ENCODE measurements at places on chromosomes 7 and 10.
A peak's percentile ranks its signal among the peaks of the same experiment; 100 is the strongest.

GRCh38 chr10:26770069-26770468, 72.6 kb downstream of the PDSS1 start:
- DNase-seq = peak; percentile 30

DNA sequence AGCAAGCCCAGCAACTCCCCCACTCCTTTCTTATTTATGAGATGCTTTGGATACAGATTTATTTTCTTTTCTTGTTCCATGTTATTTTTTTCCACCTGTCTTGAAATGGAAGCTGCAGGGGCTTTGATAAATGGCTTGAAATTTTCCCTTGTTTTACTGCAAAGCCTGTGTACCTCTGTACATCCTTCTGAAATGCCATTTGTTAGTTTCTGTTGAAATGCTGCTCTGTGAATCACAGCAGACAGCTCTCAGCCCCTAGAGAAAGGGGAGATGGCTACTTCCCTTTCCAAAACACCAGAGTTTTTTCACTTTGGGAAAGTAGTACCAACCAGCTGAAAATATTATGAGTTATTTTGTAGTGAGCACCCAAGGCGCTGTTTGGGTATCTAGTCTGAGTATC, 304.2 kb downstream of the ELMO1 start:
- no peak for DNase-seq

- no peak for DNase-seq
Observed at GRCh38 chr10:96619120-96619519, 32.3 kb upstream of the TM9SF3 start.

DNA sequence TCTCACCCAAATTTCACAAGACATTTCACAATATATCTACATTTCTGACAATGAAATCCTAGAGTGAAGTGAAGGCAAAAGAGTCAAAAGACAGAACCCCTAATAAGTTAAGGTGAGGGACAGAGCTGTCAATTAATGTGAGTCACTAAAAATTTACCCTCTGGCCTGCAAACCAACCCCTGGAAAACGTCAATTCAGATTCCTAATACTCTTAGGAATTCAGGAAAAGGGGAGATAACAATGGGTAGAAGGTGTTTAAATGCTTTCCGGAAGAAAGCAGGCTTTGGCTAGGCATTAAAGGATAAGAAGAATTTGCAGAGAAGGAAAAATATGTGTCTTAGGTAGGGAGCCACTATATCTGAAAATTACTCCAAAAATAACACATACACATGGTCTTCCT, 299.6 kb downstream of the INHBA start:
- no peak for DNase-seq

DNA sequence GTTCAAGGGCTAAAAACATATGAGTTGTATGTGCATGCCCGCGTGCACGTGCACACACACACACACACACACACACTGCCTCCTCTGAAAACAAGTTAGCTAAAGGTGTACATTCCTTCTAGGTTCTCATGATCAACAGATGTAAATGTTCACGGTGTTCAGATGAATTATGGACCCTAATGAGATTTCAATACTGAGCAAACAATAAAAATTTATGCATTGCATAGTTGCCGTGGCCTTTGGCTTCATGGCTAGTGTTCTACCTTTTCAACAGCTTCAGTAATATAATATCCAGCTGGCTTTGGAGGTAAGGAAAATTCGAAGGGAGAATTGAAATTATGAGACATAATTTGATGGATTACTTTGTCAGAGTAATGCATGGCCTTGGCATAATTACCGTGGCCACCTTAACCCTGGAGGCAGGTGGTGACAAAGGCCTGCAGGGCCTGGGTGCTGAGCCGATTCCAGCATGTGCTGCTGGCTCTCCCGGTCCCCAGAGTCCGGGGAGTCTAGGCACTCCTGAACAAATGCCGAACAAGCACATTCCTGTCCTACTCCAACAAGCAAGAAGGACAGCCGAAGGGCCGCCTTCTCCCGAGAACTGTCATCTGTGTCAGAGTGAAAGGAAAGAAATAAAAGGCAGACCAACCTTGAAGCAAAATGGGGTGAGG, 166.6 kb upstream of the TCF7L2 start:
- no peak for DNase-seq

DNA sequence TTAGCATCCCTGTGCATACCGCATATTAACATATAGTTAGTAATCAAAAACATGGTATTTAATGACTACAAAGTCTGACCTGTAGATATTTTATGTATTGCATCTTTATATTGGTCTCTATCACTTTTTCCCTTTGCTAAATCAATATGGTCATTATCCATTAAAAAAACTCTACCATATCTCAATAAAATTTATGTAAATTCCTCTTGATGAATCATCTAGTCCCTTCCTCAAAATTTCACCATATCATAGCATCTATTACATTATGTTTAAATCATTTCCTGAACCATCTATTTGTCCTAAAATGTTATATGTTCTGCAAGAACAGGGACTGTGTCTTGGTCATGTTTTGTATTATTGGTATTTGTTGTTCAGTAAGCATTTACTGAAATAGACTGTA, 7.7 kb upstream of the ING3 start:
- DNase-seq = no peak

DNA sequence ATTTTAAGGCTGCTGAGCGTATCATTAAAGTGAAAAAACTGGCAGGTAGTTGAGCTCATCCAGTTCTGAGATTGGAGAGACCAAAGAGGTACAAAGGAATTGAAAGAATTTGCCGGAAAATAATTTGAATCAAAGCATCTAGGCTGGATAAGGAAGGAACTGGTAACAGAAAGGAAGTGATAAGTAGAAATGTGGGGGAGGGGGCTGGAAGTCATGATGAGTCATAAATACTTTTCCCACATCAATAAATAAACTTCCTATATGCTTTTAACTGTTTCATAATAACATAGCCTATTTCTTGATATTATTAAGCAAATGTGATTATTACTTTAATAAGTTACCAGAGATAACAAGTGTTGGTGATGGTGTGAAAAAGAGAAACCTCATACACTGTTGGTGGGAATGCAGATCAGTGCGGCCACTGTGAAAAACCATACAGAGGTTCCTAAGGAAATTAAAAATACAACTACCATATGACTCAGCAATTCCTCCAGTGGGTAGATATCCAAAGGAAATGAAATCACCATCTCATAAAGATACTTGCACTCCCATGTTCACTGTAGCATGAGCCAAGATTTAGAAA, 27.0 kb downstream of the ZNF438 start:
- DNase-seq = no peak

- no peak for DNase-seq
Observed at GRCh38 chr7:79664884-79665676, 211.6 kb upstream of the MAGI2 start.

GRCh38 chr10:9545073-9545472, 1472.6 kb upstream of the CELF2 start:
- no peak for DNase-seq

DNA sequence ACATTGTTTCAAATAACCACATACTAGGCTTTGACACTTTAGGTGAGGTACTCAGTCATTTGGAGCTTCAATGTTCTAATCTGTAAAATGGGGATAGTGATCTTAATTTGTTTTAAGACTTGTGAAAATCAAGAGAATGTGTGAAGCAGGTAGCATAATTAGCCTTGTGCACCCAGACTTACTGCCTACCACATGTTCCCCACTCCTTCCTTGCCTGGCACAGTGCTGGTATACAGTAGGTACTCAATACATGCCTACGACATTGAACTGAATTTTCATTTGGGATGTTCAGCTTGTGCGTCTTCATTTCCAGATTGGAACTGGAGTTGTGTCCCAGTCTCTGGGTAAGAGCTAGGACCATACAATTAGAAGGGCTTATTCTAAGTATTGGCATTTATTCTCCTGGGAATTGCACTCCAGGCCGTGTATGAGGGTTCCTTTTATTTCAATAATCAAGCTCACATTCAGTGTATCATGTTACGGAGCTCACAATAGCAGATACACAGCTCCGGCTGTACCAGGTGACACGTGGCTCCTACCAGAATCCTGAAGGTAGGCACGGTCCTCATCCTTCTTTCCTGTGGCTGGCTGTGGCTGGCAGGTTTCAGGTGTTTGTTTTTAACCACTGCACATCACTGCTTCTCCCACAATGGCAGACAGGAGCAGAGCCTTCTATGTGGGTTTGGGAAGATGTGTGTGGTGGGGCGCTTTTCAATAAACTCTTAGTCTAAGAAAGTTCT, 109.4 kb upstream of the PDCD4 start:
- no peak for DNase-seq

- DNase-seq = peak; percentile 39
Observed at GRCh38 chr7:70614237-70615045, 517.5 kb upstream of the GALNT17 start.

GRCh38 chr10:125871338-125871737, 9.8 kb downstream of the DHX32 start:
- DNase-seq = no peak

DNA sequence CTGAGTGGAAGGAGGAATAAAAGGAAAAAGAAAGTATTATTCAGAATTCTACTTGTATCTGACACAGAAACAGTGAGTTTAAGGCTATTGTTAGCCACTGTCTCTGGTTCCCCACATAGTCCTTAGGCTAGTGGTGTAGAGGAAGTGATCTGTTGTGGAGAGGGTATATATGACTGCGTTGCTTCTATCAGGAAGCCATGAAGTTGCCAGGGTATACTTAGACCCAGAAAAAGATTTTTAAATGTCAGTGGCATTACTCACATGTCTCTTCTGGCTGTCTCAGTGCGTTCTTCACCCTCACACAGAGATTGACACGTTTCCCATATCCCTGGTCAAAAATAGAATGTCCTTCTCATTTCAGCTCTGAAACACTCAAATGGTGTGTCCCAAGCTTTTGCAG, 72.7 kb downstream of the SEM1 start:
- DNase-seq = no peak

- DNase-seq = no peak
Observed at GRCh38 chr7:116776610-116777289, 85.6 kb upstream of the CAPZA2 start.

DNA sequence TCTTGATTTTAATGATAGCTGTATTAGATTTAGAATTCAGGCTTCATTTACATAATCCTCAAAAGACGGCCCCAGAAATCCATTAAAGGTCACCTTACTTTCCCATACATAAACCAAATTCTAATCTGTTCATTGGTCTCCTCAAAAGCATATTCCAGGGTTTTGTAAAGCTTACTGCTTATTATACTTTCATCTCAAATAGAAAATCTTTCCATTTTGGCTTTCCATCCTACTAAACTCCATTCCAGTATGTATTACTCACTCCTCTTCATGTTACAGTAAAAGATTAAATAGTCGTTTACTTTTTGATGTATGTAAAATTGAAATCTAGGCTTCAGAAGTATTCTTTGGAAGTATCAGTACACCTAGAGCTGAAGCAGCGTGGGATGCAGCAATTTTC, 143.5 kb upstream of the LRRN3 start:
- DNase-seq = no peak

- no peak for DNase-seq
Observed at GRCh38 chr10:113024930-113025329, 74.9 kb downstream of the TCF7L2 start.

GRCh38 chr7:128274884-128275603, 34.0 kb downstream of the LEP start:
- DNase-seq = no peak

DNA sequence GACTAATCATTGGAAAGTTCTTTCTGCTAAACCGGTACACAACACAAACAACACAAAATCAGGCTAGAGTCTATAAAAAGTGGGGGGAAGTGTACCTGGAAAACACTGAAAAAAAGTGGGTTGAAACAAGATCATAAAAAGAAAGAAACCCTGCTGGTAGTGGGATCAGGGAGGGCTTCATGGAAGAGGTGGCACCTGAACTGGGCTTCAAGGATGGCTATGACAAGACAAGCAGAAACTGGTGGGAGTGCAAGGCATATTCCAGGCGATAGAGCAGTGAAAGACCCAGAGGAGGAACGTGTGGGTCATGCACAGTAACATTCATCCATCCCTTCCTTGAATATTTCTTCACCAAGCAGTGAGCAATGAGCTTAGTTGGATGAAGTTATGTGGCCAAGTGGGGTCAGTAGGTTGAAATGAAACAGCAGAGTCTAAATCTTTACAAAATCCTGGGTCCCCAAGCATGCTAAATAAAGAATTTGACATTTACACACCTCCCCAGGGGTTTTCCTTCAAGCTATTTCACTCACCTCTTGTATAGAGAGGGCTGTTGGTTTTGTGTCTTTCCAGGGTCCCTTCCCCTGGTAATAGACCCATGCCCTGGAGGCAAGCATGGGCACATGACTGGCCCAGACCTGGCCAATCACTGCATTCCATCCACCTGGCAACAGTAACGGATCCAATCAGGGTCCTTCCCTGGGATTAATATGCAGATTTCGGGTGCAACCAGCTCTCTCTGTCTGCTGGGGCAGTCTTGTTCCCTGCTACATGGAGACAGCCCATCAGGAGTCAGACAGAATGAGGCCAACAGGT, 38.2 kb downstream of the SPOCK2 start:
- DNase-seq = no peak

- peak; percentile 54 for DNase-seq
Observed at GRCh38 chr7:103075337-103075918, 488 bp downstream of the ARMC10 start.

DNA sequence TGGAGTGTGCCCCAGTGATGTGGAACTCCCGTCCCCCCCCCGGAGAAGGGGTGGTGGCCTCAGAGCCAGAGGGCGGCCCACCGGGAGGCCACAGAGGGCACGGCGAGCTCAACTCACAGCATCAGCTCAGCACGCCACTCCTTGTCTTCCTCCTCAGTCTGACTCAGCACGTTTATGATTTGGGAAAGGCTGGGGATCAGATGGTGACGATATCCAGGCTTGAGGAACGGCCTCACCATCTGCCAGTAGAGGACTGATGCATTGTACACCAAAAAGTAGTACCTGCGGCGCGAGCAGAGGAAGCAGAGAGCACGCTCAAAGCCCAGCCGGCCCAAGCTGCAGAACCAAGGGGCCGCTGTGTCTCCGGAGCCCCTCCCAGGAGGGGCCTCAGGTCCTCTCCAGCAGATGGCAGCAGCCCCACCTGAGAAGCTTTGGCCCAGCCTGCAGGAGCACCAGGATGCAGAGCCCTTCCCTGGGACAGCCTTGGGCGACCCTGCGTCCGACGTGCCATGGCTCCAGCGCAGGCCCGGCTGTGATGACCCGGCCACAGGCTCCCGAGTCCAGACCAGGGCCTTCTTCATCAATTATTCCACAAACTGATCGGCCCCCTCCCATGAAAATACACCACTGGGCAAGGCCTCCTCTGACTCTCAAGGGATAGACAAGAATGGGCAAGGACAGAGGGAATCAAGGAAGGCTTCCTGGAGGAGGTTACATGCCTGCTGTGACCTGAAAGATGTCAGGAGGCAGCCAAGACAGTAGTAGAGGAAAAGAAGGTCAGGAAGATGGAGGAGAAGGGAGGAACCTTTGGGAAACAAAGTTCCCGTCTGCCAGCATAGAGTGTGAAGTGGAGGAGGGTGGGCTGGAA, 3.7 kb downstream of the CFAP46 start:
- no peak for DNase-seq

DNA sequence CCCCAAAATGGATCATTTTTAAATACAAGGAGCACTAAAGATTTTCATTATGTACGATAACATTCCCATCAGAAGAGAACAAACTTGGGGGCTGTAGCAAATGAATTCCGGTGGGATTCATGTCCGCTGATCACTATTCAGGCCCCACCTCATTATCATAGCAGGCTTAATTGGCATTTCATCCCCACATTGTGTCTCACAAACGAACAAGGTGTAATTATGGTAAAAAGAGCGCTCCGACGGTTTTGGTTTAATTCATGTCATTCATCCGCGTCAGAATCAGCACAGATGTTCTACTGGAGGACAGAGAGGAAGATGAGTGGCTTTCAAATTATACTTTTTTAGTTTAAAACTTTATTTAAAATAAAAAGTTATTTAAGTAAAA, 124.7 kb downstream of the MAD1L1 start:
- DNase-seq = no peak
